G401 (cell line): ENCODE measurements at places on chromosomes 5 and 9.

GRCh38 chr5:96114736-96115135 lies 153.1 kb upstream of the ELL2 start:
- no peak for DNase-seq

DNA sequence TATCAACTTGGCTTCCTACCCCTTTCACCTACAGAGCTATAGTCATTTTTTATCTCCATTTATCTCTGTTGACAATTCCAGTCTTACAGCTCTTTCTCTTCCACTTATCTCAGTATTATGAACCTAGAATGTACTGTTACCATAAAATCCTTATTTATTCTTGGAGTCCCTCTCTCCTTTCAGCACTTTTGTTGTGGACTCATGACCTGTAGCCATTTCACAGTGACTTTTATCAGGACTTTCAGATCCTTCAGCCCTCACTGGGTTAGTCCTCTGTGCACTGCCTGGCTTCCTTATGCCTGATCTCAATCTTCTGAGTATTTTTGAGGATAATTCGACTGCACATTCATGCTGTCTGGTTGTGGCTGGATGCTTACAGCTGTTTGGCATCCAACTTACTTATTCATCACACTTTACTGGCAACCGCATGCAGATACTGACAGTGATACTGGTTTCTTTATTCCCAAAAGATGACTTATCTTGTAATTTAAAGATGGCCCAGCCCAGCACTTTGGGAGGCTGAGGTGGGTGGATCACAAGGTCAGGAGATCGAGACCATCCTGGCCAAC lies 293.3 kb downstream of the MAN2A1 start:
- DNase-seq = no peak

- DNase-seq = no peak
Measured at GRCh38 chr9:115025721-115026120, 92.2 kb downstream of the TNC start.

DNA sequence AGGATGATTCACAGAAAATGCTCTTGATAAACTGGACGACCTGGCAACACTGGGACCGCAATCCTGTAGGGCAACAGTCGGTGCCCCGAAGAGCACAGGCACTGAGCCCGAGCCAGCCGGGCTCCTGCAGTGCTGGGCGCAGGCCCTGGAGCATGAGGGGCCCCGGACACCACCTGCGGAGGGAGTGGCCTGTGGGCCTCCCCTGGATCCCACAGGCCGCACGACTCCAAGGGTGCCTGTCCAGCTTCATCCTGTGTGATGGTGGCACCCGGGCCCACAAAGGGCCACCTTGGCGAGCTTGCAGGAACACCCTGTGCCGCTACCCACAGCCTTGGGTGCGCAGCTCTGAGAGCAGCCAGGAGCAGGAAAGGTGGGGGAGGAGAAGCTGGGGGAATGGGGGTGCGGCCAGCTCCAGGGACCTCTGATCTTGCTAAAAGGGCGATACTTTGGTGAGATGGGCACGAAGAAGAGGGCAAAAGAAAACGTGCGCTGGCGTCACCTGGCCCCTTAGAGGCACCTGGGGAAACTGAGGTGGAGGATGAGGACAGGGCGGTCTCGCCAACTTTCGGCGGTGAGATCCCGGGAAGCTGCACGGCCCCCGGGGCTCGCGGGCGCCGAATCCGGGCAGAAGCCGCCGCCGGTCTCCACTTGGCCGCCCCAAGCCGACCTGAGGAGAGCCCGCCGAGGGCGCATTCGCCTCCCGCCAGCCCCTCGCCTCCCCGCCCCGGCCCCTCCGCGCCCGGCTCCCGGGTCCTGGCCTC lies 722 bp downstream of the TBC1D9B start:
- DNase-seq = peak; percentile 44

- DNase-seq = no peak
Measured at GRCh38 chr9:109705515-109705914, 74.5 kb upstream of the PALM2AKAP2 start.

- no peak for DNase-seq
Measured at GRCh38 chr5:147190331-147190730, 44.5 kb upstream of the STK32A start.

DNA sequence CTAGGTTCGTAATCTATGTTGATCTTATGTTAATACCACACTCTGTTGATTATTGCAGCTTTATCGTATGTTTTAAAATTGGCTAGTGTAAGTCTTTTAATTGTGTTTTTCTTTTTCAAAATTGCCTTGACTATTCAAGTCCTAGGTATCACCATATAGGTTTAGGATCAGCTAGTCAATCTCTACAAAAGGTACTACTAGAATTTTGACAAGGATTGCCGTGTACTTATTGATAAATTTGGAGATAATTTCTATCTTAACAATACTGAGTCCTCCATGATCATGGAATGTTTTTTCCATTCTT lies 117.9 kb upstream of the PRSS3 start:
- no peak for DNase-seq

- DNase-seq = no peak
Measured at GRCh38 chr9:16344343-16344742, 526.1 kb downstream of the BNC2 start.

DNA sequence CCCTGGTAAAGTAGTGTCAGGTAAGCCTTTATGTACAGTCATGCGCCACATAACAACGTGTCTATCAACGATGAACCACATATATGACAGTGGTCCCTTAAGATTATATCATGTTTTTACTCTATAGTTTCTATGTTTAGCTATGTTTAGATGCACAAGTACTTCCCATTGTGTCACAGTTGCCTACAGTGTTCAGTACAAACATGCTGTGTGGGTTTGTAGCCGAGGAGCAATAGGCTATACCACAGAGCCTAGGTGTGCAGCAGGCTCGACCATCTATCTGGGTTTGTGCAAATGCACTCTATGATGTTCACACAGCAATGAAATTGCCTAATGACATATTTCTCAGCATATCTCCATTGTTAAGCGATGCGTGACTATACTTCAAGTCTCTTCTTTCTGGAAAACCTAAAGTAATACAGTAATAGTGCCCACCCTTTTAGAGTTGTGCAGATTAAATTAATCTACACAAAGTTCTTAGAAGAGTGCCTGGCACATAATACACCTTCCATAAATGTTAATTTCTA lies 295.9 kb downstream of the ARHGAP26 start:
- no peak for DNase-seq

GRCh38 chr5:125704888-125705287 lies 718.3 kb upstream of the GRAMD2B start:
- no peak for DNase-seq

- DNase-seq = no peak
Measured at GRCh38 chr9:116323012-116323411, 169.4 kb downstream of the PAPPA start.

DNA sequence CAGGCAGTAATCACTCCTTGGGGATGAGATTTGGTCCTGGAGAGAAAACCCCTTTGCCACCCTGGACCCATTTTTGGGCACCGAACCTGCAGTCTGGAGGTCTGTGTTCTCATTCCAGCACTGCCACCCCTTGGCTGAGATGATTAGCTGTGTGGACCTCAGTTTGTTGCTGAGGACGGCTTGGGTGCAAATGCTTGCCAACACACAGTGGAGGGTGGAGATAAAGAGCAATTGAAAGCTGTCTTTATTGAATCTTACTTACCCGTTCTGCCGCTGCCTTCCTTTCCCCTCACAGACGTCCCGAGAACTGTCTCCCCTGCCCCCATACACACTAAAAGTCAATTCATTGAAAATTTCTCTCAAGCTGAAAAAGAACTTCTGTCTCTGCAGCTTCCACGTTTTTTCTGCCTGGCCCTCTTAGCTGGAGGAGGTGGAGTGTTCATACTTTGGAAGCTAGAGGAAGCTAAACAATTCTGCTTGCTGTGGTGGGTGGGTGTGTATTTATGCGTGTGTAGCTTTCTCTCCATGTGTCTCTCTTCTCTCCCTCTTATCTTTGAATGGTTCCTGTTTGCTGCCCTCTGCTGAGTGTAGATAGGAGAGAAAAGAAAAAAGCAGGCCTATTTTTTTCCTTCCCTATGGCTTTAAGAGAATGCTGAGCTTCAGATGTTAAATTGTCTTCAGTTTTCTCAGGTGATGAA lies 6.6 kb downstream of the GALNT10 start:
- peak; percentile 23 for DNase-seq

DNA sequence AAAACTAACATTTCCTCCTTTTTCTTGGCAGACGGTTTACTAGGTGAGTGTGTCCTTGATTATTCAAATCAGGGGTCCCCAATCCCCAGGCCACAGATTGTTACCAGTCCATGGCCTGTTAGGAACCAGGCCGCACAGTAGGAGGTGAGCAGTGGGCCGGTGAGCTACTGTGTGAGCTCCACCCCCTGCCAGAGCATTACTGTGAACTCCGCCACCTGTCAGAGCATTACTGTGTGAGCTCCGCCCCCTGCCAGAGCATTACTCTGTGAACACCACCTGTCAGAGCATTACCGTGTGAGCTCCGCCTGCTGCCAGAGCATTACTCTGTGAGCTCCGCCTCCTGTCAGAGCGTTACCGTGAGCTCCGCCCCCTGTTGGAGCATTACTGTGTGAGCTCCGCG lies 14.3 kb upstream of the PDCD6 start:
- DNase-seq = no peak

DNA sequence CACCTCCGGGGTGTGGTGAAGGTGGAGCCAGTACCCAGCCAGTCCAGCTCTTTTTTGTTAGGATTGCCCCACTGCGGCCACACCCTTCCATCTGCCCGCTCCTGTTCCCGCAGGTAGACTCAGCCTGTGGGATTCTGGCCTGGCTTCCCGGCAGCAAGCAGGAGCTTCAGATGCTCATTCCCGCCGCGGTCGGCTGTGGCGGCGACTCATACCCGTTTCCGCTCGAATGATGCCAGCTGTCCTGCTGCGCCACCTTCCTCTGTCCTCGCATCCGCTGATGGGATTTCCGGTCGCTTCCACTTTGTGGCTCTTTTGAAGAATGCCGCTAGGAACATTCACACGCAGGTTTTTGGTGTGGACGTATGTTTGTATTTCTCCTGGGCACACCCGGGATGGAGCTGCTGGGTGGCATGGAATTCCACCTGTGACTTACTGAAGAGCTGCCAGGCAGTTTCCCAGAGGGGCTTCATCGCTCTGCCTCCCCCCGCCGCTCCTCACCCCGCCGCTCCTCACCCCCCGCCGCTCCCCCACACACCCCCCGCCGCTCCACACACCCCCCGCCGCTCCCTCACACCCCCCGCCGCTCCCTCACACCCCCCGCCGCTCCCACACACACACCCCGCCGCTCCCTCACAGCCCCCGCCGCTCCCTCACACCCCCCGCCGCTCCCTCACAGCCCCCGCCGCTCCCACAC lies 60.3 kb downstream of the TENT4A start:
- peak; percentile 31 for DNase-seq

DNA sequence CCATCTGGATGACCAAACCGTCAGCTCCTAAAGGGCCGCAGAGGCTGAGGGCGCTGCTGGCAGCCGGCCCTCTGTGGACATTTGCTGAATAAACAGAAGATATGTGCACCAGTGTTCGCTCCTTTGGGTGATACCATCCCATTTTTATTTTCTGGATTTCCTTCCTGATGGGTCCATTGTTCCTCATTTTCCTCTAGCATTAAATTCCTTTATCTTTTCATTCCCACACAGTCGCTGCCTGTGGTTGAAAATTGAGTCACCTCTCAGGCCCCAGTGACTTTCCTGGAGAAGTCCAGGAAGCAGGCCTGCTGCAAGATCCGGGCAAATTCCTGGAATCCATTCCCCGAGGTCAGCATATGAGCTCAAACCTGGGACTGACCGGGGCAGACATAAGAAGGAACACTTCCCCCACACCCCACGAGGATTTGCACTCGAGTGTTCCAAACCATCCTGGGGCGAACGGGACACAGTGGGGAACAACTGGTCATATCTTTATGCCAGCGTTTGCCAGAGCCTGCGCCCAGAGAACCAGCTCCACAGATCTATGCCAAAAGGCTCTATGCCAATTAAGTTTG lies 86.7 kb upstream of the PCA3 start:
- DNase-seq = peak; percentile 80

GRCh38 chr5:171595401-171595800 lies 176.0 kb downstream of the FGF18 start:
- DNase-seq = no peak

GRCh38 chr5:118937393-118938061 lies 50.8 kb downstream of the DTWD2 start:
- DNase-seq = no peak

GRCh38 chr5:150517272-150518152 lies 9.6 kb downstream of the NDST1 start:
- DNase-seq = no peak

DNA sequence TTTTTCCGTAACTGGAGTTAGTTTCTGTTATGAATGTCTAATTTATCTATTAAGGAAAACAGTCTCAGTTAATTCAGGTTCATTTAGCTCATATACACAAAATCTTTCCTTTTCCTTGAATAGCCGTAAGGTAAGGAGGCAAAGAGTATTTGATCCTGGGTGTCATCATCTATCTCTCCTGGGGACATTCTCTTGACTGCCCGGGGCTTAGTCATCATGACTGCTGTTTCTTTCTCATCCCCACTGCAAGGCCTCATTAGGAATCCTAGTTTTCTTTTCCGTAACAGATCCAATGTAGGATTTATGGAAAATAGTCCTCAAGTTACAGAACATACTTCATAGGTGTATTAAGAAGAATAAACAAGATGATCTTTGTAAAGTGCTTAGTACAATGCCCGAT lies 134.9 kb upstream of the CHD1 start:
- DNase-seq = no peak

DNA sequence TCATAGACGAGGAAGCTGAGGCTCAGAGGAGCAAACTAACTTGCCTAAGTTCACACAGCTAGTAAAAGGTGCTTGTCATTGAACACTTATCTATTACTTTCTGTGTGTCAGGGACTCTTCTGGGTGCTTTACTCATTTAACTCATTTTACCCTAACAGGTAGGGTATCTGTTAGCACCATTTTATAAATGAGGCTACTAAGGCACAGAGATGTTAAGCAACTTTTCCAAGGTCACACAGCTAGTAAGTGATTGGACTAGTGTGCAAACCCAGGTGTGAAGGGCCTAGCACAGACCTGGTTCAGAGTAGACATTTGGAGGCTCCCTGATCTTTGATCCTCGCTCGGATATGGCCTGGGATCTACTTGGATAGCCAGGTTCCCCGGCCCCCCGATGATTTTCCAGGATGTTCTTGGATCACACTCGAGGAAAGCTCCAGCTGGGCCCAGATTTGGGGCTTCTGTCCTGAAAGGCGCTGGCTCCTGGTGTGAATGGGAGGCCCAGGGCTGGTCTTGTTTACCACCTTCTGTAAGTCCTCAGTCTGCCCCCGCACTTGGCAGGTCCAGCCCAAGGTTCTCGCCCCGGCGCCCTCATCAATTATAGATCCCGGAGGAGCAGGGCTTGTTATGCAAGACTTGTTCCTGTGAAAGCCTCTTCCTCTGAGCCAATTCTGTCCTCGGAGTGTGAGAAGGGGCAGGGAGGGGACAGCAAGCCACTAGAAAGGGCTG lies 37.5 kb downstream of the GSN start:
- no peak for DNase-seq

- DNase-seq = no peak
Measured at GRCh38 chr9:31821583-31821982, 562.9 kb upstream of the ACO1 start.

GRCh38 chr9:90929626-90930025 lies 128.0 kb downstream of the SYK start:
- DNase-seq = peak; percentile 98
